A673 (cell line): ENCODE measurements at places on chromosomes 7 and 10. TPM values are rescaled to one million over a fixed set of nuclear protein-coding genes. Genes with fewer than 3 reads are reported as not detected.

The C7orf57 gene
- not detected in 2 replicates for total RNA-seq

The VENTX gene
- not detected in 2 replicates for total RNA-seq

The CYP2C19 gene
- 0.17 TPM in 1 of 2 replicates, not detected in the other for total RNA-seq

The ADAM8 gene
- total RNA-seq, result 1.0 and 1.2 TPM in 2 replicates

The PSD gene
- total RNA-seq, result 5.8 and 7.3 TPM in 2 replicates

The CCDC146 gene
- 1.1 and 2.2 TPM in 2 replicates for total RNA-seq

The TRIM56 gene
- 27.5 and 32.3 TPM in 2 replicates for total RNA-seq

The IFIT5 gene
- total RNA-seq, result 14.2 and 15.8 TPM in 2 replicates

The NME8 gene
- total RNA-seq, result not detected in 2 replicates

The CYP26C1 gene
- total RNA-seq, result 0.13 and 0.20 TPM in 2 replicates

The COBL gene
- not detected in 2 replicates for total RNA-seq

GRCh38 chr10:93595378-93596161 lies 5.5 kb downstream of the RBP4 start:
- no peaks in the 10 kb centered on the region for H3K36me3 ChIP-seq
- peaks cover 13% of the 10 kb centered on the region for H3K27me3 ChIP-seq
- no peak for DNase-seq
- H3K27ac ChIP-seq, result no peak overlapping the region

GRCh38 chr7:22952306-22953015 lies 61.5 kb downstream of the HYCC1 start:
- H3K36me3 ChIP-seq, result no peaks in the 10 kb centered on the region
- no peak overlapping the region for H3K4me3 ChIP-seq
- no peak overlapping the region for H3K27ac ChIP-seq
- H3K27me3 ChIP-seq, result no peaks in the 10 kb centered on the region

DNA sequence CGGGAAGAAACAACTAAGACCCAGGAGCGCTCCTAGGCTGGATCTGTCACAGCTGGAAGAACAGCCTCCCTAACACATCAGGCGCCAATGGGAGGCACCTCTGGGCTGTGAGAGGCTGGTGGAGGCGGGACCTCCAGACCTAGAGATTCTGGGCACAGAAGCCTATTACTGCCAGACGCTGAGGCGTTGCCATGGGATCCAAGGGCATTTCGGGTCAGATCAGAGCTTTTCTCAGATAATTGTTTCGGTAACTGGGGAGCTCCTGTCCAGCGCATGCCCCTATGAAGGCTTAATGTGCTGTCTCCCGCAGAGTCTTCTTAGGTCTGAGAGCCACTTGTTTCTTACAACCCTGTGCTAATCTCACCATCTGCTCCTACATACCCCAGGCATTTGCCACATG lies 339.2 kb downstream of the ZNF716 start:
- H3K36me3 ChIP-seq, result no peaks in the 10 kb centered on the region
- H3K27me3 ChIP-seq, result no peaks in the 10 kb centered on the region

GRCh38 chr7:30559611-30560010 lies 35.1 kb upstream of the GARS1 start:
- H3K4me1 ChIP-seq, result no peaks in the 10 kb centered on the region
- H3K27me3 ChIP-seq, result no peaks in the 10 kb centered on the region
- H3K36me3 ChIP-seq, result no peaks in the 10 kb centered on the region
- DNase-seq, result no peak
- no peak overlapping the region for H3K4me3 ChIP-seq

- no peak overlapping the region for H3K27ac ChIP-seq
- no peaks in the 10 kb centered on the region for H3K4me1 ChIP-seq
- H3K4me3 ChIP-seq, result no peak overlapping the region
- H3K36me3 ChIP-seq, result no peaks in the 10 kb centered on the region
Observed at GRCh38 chr7:13651167-13651566, 338.3 kb downstream of the ETV1 start.

- peaks cover 3% of the 10 kb centered on the region for H3K4me1 ChIP-seq
- H3K4me3 ChIP-seq, result no peak overlapping the region
- no peak for DNase-seq
- no peaks in the 10 kb centered on the region for H3K36me3 ChIP-seq
Observed at GRCh38 chr7:25181532-25181931, 46.8 kb downstream of the NPVF start.

- no peak overlapping the region for H3K27ac ChIP-seq
- no peaks in the 10 kb centered on the region for H3K4me1 ChIP-seq
- no peaks in the 10 kb centered on the region for H3K36me3 ChIP-seq
- DNase-seq, result no peak
Observed at GRCh38 chr10:83190614-83191013, 948.7 kb upstream of the GHITM start.

- no peaks in the 10 kb centered on the region for H3K27me3 ChIP-seq
- H3K4me3 ChIP-seq, result no peak overlapping the region
- H3K36me3 ChIP-seq, result no peaks in the 10 kb centered on the region
- H3K4me1 ChIP-seq, result no peaks in the 10 kb centered on the region
- no peak for DNase-seq
Observed at GRCh38 chr7:4840079-4840501, 21.7 kb downstream of the PAPOLB start.

- no peaks in the 10 kb centered on the region for H3K4me1 ChIP-seq
- peaks cover under 1% of the 10 kb centered on the region for H3K27me3 ChIP-seq
- H3K4me3 ChIP-seq, result no peak overlapping the region
- no peak for DNase-seq
Observed at GRCh38 chr7:32250003-32250402, 179.8 kb upstream of the PDE1C start.

DNA sequence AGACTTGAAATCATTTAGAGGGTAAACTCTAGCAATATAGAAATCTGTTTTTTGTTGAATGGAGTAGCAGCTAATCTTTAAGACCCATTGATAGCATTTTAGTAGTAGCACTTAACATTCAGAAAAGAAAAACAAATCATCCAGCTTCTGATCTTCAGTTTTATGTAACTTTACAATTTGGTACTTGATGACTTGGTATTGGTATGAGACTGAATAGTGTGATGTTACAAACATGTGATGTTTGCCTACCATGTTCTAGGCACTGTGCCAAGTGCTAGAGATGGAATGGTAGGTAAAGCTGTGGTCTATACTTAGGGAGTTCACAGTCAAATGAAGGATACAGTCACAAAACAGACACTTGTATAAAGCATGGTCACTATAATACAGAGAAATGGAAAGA lies 21.3 kb downstream of the ZEB1 start:
- H3K36me3 ChIP-seq, result no peaks in the 10 kb centered on the region
- H3K4me3 ChIP-seq, result no peak overlapping the region
- no peak for DNase-seq
- no peak overlapping the region for H3K27ac ChIP-seq

DNA sequence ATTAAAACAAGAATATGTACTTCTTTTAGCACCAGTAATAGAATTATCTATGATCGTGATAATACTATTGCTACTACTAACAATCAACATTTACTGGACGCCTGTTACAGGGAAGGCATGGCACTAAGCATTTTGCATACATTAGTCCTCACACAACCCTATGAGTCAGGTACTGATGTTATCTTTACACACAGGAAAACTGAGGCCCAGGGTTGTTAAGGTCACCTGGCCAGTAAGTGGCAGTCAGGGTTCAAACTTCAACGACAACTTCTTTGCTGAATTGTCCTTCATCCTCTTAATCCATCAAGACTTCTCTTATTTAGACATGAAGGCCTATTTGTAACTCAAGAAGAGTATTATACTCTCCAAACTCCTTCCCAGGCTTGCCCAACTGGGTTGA lies 41.9 kb upstream of the ACSL5 start:
- no peak overlapping the region for H3K27ac ChIP-seq
- no peak overlapping the region for H3K4me3 ChIP-seq
- H3K4me1 ChIP-seq, result no peaks in the 10 kb centered on the region
- no peaks in the 10 kb centered on the region for H3K36me3 ChIP-seq
- no peaks in the 10 kb centered on the region for H3K27me3 ChIP-seq

- H3K4me3 ChIP-seq, result no peak overlapping the region
- no peaks in the 10 kb centered on the region for H3K36me3 ChIP-seq
Observed at GRCh38 chr7:78769481-78770101, 683.9 kb downstream of the MAGI2 start.

- no peak for DNase-seq
- H3K27me3 ChIP-seq, result no peaks in the 10 kb centered on the region
- H3K27ac ChIP-seq, result no peak overlapping the region
- H3K4me1 ChIP-seq, result no peaks in the 10 kb centered on the region
- H3K36me3 ChIP-seq, result no peaks in the 10 kb centered on the region
- no peak overlapping the region for H3K4me3 ChIP-seq
Observed at GRCh38 chr10:77907900-77908717, 18.4 kb downstream of the DLG5 start.

DNA sequence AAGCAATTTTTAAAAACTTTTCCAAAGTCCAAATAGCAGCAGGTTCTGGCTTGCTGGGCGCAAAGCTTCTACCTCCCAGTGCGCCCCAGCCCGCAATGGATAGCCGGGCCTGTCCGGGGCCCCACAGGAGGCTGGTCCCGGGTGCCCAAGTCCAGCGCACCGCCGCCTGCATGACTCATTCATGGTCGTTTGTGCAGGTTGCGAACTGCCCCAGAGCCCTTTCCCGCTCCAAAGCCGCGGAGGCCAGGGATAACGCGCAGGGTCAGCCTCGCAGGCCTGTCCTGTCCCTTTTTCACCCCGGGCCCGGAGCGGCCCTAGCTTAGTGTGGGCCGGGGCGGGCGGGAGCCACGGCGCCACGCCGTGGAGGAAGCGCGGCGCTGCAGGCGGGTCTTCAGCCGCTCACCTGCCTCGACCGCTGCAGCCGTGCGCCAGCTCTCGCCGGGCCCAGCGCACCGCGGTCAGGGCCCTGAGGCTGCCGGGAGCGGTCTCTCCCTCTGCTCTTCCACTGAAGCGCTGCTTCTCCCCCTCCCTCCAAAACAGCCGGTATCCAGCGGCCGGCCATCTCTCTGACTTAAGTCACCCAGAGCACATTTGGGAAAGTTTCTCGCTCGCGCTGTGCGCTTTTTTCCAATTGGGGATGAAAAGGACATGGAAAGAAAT lies 1.7 kb upstream of the EGR2 start:
- peak overlapping the region; percentile 62 for H3K4me3 ChIP-seq
- peaks cover 8% of the 10 kb centered on the region for H3K36me3 ChIP-seq
- peak overlapping the region; percentile 95 for H3K27ac ChIP-seq
- peaks cover 5% of the 10 kb centered on the region for H3K27me3 ChIP-seq

- H3K4me3 ChIP-seq, result no peak overlapping the region
- no peaks in the 10 kb centered on the region for H3K36me3 ChIP-seq
- no peaks in the 10 kb centered on the region for H3K27me3 ChIP-seq
- DNase-seq, result no peak
- H3K27ac ChIP-seq, result no peak overlapping the region
- H3K4me1 ChIP-seq, result no peaks in the 10 kb centered on the region
Observed at GRCh38 chr10:29317027-29317420, 28.2 kb downstream of the LYZL1 start.

DNA sequence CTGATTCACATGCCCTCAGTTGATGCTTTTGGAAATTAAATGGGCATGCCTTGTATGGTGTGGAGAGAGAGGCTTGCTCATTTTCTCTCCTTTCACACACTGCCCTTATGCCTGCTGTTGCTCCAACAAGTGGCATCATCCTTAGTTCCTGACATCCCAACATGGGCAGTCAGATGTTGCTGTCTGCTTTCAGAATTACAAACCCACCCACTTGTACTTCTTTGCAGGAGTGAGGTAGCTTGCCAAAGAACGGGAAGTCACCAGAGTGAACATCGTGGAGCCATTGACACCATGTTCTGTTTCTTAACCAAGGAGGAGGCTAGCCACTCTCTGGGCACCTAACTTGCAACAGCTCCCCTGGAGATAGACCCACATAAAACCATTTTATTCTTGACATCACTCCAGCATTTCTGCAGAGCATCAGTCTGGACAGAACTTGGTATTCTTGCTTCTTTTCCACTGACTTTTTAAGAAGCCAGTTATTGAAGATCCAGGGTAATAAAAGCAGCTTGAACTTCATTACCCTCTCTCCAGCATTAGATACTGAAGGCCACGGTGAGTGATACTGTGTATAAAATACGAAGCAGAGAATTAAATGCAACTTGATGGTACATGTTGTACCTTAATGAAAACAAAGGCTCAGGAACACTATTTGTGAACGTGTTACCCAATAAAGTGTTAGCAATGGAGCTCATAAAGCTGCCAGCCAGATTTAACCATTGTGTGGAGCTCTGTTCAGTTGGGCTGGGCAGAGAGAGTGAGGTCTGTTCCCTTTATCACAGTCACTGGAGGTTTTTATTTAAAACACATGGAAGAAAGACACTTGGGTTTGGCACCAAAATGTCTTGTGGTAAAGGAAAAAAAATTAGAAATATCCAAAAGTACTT lies 195.8 kb upstream of the HABP2 start:
- H3K4me3 ChIP-seq, result no peak overlapping the region
- H3K36me3 ChIP-seq, result no peaks in the 10 kb centered on the region
- H3K4me1 ChIP-seq, result no peaks in the 10 kb centered on the region
- no peak overlapping the region for H3K27ac ChIP-seq
- no peaks in the 10 kb centered on the region for H3K27me3 ChIP-seq

DNA sequence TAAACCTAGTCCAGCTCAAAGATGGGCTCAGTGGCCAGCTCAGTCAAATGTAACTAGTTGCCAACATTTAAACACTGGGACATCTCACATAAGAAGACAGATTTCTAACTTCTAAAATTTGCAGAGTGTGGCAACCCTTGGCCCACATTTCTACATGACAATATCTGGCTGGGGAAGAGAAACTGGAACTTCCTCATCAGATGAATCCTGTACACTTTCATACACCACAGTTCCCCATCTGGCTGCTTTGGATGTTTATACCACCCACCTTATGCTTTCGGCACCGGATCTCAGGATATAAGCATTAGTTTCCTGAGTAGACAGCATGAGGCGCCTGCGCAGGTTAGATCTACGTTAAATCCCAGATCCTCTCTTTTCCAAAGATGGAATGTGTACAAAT lies 199.3 kb downstream of the PRKG1 start:
- H3K36me3 ChIP-seq, result no peaks in the 10 kb centered on the region
- H3K4me1 ChIP-seq, result no peaks in the 10 kb centered on the region
- DNase-seq, result no peak
- H3K27ac ChIP-seq, result no peak overlapping the region
- no peak overlapping the region for H3K4me3 ChIP-seq
- H3K27me3 ChIP-seq, result no peaks in the 10 kb centered on the region

- DNase-seq, result no peak
- H3K27me3 ChIP-seq, result no peaks in the 10 kb centered on the region
- no peaks in the 10 kb centered on the region for H3K4me1 ChIP-seq
Observed at GRCh38 chr10:11439523-11440053, 171.9 kb downstream of the USP6NL start.

DNA sequence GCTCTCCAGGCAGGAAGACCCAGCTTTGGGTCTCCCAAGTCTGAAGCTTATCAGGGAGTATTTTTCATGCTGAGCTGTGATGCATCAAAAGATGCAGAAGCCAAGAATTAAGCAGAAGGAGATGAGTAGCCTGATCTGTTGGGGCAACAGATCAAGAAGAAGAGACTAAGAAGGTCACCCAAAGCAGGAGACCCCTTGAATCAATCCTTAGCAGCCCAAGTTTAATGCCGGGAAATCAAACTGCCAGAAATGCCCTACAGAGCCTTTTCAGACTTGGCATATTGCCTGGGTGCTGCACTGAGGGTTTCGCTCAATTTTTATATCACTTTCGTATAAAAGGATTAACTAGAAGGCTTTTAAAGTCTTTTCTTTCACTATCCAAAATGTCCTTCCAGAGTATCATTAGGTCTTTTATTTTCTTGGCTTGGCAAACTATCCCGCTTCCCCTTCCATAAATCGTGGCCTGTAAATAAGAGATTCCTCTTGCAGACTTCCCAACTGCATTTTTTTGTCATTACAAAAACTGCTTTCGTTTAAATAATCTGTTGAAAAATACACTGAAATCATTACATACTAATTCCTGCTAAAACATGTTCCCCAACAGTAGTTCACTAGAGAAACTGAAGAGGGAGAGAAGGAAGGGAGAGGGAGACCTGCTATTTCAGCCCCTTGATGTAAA lies 49.0 kb upstream of the STK17A start:
- peaks cover 13% of the 10 kb centered on the region for H3K4me1 ChIP-seq
- H3K27me3 ChIP-seq, result no peaks in the 10 kb centered on the region
- H3K4me3 ChIP-seq, result no peak overlapping the region
- H3K27ac ChIP-seq, result no peak overlapping the region
- no peaks in the 10 kb centered on the region for H3K36me3 ChIP-seq
- peak; percentile 59 for DNase-seq
